ENCODE measurements at places on chromosomes 7 and 10. TPM values are rescaled to one million over a fixed set of nuclear protein-coding genes. Genes with fewer than 3 reads are reported as not detected.

GRCh38 chr10:70616761-70617160 is 14.2 kb upstream of the PRF1 start:
- no peaks in the 10 kb centered on the region for H3K36me3 ChIP-seq
- H3K27ac ChIP-seq: no peak overlapping the region
- DNase-seq: no peak
- no peaks in the 10 kb centered on the region for H3K4me1 ChIP-seq

- no peaks in the 10 kb centered on the region for H3K27me3 ChIP-seq
- peak overlapping the region; percentile 68 for H3K27ac ChIP-seq
- H3K36me3 ChIP-seq: no peaks in the 10 kb centered on the region
- H3K4me3 ChIP-seq: no peak overlapping the region
These were observed 21.2 kb upstream of the NPS start for GRCh38 chr10:127527891-127528290.

Gene PON1
- total RNA-seq: 0.32 TPM

DNA sequence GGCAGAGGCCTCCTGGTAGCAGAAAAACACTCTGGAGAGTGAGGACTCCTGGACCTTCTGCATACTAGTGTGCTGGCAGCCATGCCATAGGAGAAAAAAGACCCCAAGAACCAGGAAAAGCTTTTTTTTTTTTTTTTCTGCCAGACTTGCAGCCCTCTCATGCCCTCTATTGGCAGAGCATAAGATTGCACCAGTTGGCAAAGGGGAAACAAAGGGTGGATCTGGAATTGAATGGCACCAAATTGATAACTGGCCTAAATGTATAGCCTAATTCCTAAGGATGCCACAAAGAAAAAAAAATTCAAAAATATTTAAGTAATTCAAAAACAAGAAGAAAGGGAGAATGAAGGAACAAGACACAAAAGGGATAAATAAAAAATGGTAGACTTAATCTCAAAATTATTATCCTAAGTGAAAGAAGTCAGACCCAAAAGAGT is 112.5 kb upstream of the GHITM start:
- no peaks in the 10 kb centered on the region for H3K27me3 ChIP-seq
- no peak for DNase-seq
- H3K27ac ChIP-seq: no peak overlapping the region
- no peak overlapping the region for H3K4me3 ChIP-seq
- H3K4me1 ChIP-seq: no peaks in the 10 kb centered on the region

DNA sequence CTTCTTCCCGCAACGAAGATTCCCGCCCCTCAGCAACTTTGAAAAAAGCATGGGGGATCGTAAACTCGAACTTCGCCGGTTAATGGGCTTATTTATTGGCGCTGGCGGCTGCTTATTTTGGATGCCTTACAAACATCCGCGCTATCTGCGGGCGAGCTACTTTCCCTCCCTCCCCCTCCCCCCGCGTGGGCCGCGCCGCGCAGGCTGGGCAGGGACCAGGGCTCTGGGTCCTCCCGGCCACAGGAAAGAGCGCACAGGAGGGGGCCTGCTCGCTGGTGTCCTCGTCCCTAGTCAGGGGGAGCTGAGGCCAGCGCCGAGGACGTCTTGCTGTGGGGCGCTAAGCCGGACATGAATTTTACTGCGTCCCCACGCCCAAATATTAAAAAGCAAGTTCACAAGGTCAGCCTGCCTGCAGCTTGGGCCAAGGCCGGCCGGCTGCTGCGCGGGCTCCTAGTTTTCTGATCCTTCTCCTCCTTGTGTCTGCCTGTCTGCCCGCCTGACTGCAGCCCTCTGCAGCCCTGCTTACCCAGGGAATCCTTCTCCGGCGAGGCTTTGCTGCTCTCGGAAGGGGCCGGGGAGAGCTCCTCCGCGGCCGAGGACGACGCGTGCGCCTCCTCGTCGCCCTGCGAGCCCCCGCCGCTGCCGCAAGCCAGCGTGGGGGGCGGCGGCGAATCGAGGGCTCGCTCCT is 1.2 kb downstream of the HOXA10 start:
- no peak for DNase-seq
- H3K4me3 ChIP-seq: peak overlapping the region; percentile 44
- peaks cover 16% of the 10 kb centered on the region for H3K4me1 ChIP-seq
- H3K27ac ChIP-seq: no peak overlapping the region

Data from heart left ventricle (tissue), 16 donors.